ENCODE measurements at places on chromosomes 12 and 14.

- H3K36me3 ChIP-seq: no peaks in the 10 kb centered on the region
- DNase-seq: no peak
- no peak overlapping the region for H3K4me3 ChIP-seq
Observed at GRCh38 chr12:94254270-94254669, 105.9 kb downstream of the PLXNC1 start.

GRCh38 chr14:90850487-90850886 is 34.3 kb upstream of the TTC7B start:
- peak overlapping the region; percentile 99 for H3K27ac ChIP-seq
- H3K4me1 ChIP-seq: peaks cover 25% of the 10 kb centered on the region
- H3K27me3 ChIP-seq: peaks cover 9% of the 10 kb centered on the region
- peaks cover 5% of the 10 kb centered on the region for H3K36me3 ChIP-seq
- no peak overlapping the region for H3K4me3 ChIP-seq

GRCh38 chr14:74425525-74426201 is 347 bp downstream of the SYNDIG1L start:
- no peak overlapping the region for H3K27ac ChIP-seq
- peaks cover 11% of the 10 kb centered on the region for H3K27me3 ChIP-seq
- DNase-seq: peak; percentile 81
- no peak overlapping the region for H3K4me3 ChIP-seq

- H3K4me3 ChIP-seq: peak overlapping the region; percentile 96
- H3K27ac ChIP-seq: peak overlapping the region; percentile 91
- H3K4me1 ChIP-seq: peaks cover 41% of the 10 kb centered on the region
Observed at GRCh38 chr12:122836027-122836921, 1.0 kb downstream of the HIP1R start.

DNA sequence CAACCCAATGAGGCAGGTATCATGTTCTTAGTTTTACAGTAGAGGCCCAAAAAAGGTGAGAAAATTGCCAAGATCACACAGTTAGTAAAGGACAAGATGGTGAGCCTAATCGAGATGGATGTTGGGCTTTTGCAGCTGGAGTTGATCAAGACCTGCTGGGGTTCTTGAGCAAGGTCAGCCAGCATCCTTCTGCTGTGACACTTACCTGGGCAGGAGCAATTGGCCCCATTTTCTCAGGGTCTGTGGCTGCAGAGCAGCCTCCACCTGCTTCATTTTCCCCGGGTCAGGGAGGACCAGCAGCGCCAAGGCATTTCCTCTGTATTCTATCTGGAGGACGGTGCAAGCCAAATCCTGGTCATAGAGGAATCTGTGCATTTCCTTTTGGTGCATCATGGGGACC is 6.5 kb downstream of the SERPINA11 start:
- DNase-seq: no peak
- peaks cover 1% of the 10 kb centered on the region for H3K27me3 ChIP-seq
- H3K4me1 ChIP-seq: no peaks in the 10 kb centered on the region
- no peaks in the 10 kb centered on the region for H3K36me3 ChIP-seq
- no peak overlapping the region for H3K4me3 ChIP-seq
- no peak overlapping the region for H3K27ac ChIP-seq

DNA sequence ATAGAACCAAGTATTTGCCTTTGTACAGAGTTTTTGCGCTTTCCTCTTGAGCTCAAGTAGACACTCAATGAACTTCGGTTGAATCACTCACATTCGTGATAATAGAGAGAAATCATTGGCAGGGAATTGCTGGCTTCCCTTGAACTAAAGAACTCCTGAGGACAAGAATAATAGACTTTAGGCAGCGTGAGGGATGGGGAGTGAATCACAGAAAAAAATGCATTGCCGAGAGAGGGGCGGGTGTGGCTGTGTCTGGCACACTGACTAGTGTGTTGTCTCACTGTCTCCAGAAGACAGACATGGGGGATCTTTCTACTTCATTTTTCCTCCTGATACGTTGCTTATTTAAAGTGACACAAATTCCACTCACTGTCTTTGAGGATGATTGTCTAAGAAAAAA is 805.2 kb downstream of the BCL11B start:
- no peak overlapping the region for H3K27ac ChIP-seq
- DNase-seq: no peak
- H3K36me3 ChIP-seq: no peaks in the 10 kb centered on the region
- H3K4me1 ChIP-seq: no peaks in the 10 kb centered on the region
- no peak overlapping the region for H3K4me3 ChIP-seq

- H3K4me1 ChIP-seq: peaks cover 66% of the 10 kb centered on the region
- no peak for DNase-seq
- H3K27ac ChIP-seq: no peak overlapping the region
- H3K4me3 ChIP-seq: no peak overlapping the region
- H3K27me3 ChIP-seq: peaks cover 11% of the 10 kb centered on the region
- H3K36me3 ChIP-seq: no peaks in the 10 kb centered on the region
Observed at GRCh38 chr14:77037938-77038568, 9.5 kb upstream of the IRF2BPL start.

DNA sequence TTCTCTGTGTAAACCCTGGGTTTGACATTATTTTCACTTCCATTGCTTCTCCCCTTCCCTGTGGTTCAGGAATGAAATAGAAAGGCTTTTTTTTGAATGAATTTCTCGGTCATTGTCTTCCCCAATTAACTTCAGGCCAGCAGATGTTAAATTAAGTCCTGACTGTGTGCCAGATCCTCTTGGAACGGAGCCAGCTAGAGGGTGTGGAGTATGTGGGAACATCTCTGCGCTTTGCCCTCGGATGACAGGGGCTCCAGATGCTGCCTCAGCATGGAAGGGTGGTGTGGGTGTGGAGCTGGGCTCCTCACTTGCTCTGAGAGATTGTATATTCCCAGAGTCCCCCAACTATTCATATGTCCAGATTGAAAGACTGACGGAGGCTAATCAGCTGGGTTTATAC is 13.1 kb downstream of the KRT85 start:
- peaks cover 4% of the 10 kb centered on the region for H3K27me3 ChIP-seq
- no peak overlapping the region for H3K27ac ChIP-seq
- DNase-seq: no peak
- H3K36me3 ChIP-seq: no peaks in the 10 kb centered on the region
- peaks cover 3% of the 10 kb centered on the region for H3K4me1 ChIP-seq

DNA sequence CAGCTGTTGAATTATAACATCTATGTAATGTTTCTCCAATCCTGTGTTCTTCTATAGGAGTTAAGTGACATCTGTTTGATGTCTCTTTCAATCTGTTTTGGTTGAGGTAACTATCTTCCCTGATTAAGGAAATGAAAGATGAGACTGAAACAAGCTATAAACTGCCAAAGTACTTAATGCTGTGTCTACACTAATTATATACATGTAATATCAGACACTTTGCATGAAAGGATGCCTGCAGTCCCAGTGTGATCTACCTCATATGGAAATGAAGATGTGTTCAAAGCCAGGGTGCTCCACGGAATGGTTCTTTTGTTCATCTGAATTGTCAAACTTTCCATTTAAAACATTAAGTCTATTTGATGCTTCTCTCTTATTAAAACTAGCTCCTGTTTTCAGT is 958.3 kb downstream of the GALC start:
- H3K27me3 ChIP-seq: peaks cover 1% of the 10 kb centered on the region
- no peaks in the 10 kb centered on the region for H3K4me1 ChIP-seq
- no peak for DNase-seq
- H3K27ac ChIP-seq: no peak overlapping the region
- H3K36me3 ChIP-seq: no peaks in the 10 kb centered on the region
- H3K4me3 ChIP-seq: no peak overlapping the region

- H3K4me3 ChIP-seq: no peak overlapping the region
- DNase-seq: no peak
- H3K27me3 ChIP-seq: peaks cover 2% of the 10 kb centered on the region
- no peak overlapping the region for H3K27ac ChIP-seq
- H3K4me1 ChIP-seq: no peaks in the 10 kb centered on the region
Observed at GRCh38 chr12:96774496-96775256, 132.4 kb upstream of the NEDD1 start.

DNA sequence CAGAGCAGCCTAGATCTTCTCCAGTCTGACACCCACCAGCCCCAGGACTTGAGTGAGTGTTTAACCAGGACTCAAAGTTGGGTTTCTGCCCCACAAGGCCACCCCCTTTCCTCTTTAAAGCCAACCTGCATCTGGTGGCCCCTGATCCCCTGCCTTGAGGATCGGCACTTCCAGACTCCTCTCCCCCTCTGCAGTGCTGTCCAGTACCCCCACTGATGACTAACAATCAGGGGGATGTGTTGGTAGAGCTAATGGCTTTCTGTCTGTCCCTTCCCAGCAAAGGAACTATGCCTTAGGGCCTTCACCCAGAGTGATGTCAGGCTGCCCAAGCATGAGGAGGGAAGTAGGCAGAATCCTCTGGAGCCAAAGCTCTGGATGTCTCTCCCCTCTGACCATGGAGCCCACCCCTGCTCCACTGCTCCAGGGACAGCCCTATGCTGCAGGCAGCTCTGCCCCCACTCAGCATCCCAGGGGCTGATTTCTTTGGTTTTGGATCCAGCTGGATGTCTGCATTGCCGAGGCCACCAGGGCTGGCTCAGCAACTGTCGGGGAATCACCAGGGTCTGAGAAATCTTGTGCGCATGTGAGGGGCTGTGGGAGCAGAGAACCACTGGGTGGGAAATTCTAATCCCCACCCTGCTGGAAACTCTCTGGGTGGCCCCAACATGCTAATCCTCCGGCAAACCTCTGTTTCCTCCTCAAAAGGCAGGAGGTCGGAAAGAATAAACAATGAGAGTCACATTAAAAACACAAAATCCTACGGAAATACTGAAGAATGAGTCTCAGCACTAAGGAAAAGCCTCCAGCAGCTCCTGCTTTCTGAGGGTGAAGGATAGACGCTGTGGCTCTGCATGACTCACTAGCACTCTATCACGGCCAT is 42.9 kb downstream of the DAD1 start:
- peaks cover 9% of the 10 kb centered on the region for H3K27me3 ChIP-seq
- H3K4me1 ChIP-seq: peaks cover 69% of the 10 kb centered on the region
- H3K4me3 ChIP-seq: no peak overlapping the region
- peak; percentile 34 for DNase-seq

DNA sequence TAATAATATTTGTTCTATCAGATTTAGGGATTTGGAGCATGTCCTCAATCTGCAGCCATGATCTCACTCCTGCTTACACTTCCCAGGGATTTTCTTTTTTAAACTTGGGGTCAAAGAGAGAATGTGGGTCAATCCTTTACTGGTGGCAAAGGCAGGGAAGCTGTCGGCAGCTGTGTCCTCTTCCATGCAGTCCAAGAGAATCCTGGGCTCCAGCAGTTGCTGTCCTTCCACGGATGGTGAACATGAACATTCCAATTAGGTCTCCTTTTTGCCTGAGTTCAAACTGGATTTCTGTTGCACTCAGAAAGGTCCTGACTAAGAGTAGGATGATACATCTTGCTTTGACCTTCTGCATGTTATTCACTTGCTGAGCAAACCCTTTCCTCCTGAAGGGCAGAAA is 73.9 kb downstream of the ARL6IP4 start:
- H3K27me3 ChIP-seq: peaks cover 6% of the 10 kb centered on the region
- H3K4me1 ChIP-seq: peaks cover 3% of the 10 kb centered on the region
- DNase-seq: no peak
- peaks cover 7% of the 10 kb centered on the region for H3K36me3 ChIP-seq
- H3K4me3 ChIP-seq: no peak overlapping the region

DNA sequence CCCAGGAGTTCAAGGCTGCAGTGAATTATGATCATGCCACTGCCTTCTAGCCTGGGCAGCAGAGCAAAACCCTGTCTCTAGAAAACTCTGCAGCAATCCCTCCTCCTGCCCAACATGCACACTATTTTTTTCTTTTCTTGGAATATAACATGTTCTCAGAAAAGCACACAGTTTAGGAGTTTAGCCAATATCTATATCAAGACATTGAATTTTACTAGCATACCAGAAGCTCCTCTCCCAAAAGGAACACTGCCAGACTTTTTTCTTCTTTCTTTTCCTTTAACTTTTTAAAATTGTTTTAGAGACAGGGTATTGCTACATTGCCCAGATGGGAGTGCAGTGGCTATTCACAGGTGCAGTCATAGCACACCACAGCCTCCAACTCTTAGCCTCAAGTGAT is 107.1 kb upstream of the AEBP2 start:
- H3K4me1 ChIP-seq: no peaks in the 10 kb centered on the region
- peaks cover 5% of the 10 kb centered on the region for H3K36me3 ChIP-seq
- no peak overlapping the region for H3K27ac ChIP-seq
- DNase-seq: no peak

DNA sequence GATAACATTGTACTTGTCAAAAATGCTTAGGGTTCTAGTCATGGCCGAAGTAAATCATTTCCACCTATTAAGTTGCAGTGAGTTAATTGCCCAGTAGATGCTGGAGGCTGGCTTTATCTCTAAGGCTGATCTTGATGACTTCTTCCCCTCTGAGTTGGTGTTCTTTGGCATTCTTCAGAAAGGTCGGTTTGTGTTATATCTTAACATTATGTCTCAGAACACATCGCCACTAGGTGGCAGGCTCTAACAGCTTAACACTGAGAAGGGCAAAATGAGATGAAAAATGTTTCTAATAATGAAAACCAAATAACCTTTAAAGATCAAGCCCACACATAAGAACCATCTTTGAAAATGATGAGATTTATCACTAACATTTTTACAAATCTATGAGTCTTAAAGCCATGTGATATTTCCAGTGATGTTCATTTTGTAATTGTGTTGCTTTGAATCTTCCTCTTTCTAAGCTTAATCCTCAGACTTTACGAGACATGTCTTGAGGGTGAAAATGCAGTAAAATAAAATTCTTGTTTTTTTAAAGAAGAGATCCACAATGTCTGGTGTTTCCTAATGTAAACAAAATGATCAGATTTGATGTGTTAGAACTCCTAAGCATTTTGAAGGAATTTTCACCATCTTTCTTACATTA is 28.6 kb downstream of the SUDS3 start:
- H3K27ac ChIP-seq: no peak overlapping the region
- H3K4me1 ChIP-seq: no peaks in the 10 kb centered on the region
- H3K36me3 ChIP-seq: peaks cover 29% of the 10 kb centered on the region
- H3K4me3 ChIP-seq: no peak overlapping the region
- DNase-seq: peak; percentile 62
- peaks cover 5% of the 10 kb centered on the region for H3K27me3 ChIP-seq

GRCh38 chr12:75684678-75685616 is 173.5 kb upstream of the KRR1 start:
- no peaks in the 10 kb centered on the region for H3K36me3 ChIP-seq
- peaks cover 1% of the 10 kb centered on the region for H3K27me3 ChIP-seq
- H3K4me1 ChIP-seq: peaks cover 3% of the 10 kb centered on the region
- no peak overlapping the region for H3K4me3 ChIP-seq
- no peak for DNase-seq

- DNase-seq: no peak
- H3K4me1 ChIP-seq: no peaks in the 10 kb centered on the region
- no peak overlapping the region for H3K4me3 ChIP-seq
- no peak overlapping the region for H3K27ac ChIP-seq
- H3K36me3 ChIP-seq: no peaks in the 10 kb centered on the region
Observed at GRCh38 chr12:46958599-46959290, 120.7 kb upstream of the PCED1B start.

DNA sequence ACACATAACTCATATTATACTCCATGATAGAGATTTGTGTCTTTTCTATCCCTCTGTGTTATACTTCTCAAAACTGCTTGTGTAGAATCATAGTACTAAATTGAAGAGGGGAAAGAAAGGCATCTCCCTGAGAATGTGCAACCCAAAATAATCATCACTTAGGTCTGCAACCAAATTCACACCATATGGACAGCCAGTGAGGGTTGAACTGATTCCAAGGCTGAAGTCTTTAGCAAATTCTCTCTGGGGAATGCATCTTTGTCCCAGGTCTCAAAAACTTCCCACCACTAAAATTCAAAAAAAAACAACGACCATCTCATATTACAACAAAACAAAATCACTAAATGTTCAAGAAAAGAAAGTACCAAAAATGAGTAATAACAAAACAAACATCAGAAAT is 11.0 kb downstream of the ZFC3H1 start:
- DNase-seq: no peak
- no peak overlapping the region for H3K4me3 ChIP-seq
- peaks cover 8% of the 10 kb centered on the region for H3K4me1 ChIP-seq
- no peak overlapping the region for H3K27ac ChIP-seq
- H3K27me3 ChIP-seq: no peaks in the 10 kb centered on the region
- H3K36me3 ChIP-seq: peaks cover 27% of the 10 kb centered on the region

Measured in endothelial cell (in vitro differentiated cells).